Endothelial cell of umbilical vein (primary cell): ENCODE measurements at places on chromosomes 5 and 9.
A peak's percentile ranks its signal among the peaks of the same experiment; 100 is the strongest.

DNA sequence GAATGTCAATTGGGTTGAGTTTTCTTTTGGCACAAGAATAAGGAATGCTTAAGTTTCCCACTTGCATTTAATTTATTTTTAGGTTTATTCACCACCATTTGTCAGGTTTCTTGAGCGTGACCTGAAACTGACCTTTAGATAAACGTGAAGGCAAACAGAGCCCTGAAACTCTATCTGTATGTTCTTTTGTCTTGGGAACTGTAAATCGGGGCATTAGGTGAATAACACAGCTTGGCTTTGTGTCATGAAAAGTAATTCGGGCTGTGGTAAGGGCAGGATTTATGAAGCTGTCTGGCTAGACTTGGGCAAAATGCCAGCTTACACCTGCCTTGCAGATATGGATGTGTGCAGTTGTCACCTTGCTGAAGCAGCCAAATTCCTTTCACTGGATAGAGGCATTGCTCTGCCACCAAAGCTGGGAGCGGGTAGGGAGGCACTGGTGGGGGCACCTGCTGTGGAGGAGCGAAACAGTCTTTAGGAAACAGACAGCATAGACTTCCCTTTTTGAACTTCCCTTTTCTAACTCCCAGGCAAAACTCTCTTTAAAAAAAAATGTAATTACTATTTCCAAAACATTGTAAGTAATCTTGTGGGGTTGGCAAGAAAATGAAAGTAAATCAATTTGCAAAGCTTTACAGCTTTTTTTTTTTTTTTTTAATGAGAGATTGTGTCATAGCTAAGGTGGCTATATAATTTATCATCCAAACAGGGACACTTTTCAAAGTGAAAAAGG is 545.2 kb downstream of the CSNK1G3 start:
- DNase-seq = peak; percentile 87

- no peak for DNase-seq
These were observed 810.8 kb downstream of the TLE1 start for GRCh38 chr9:80878556-80878955.

DNA sequence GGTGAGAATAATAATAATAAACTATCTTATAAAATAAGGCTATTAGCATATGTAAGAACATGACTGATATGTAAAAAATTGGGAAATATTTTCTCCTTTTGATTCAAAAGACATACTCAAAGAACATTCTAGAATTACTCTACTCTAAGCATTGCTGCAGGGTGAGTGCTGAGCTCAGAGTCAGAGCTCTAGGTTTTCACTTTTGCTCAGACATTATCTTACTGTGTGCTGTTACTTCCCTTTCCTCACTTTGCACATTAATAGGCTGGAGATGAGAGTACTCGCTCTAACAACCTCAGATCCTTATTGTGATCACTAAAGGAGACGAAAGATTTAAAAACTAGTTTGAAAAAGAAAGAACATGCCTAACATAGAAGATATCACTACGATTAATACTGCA is 99.4 kb upstream of the C9orf72 start:
- DNase-seq = no peak

- DNase-seq = no peak
These were observed 25.4 kb downstream of the ADAMTS16 start for GRCh38 chr5:5165541-5166002.

GRCh38 chr9:7910426-7911020 is 110.9 kb upstream of the DMAC1 start:
- DNase-seq = no peak
